ENCODE measurements at places on chromosomes 3 and 15. TPM values are rescaled to one million over a fixed set of nuclear protein-coding genes. Genes with fewer than 3 reads are reported as not detected.

GRCh38 chr15:80328496-80328895, 75.7 kb upstream of the ARNT2 start:
- no peak for DNase-seq

SERINC4 gene
- total RNA-seq = 0.38 TPM

RAB11A gene
- total RNA-seq = 229 TPM

DNA sequence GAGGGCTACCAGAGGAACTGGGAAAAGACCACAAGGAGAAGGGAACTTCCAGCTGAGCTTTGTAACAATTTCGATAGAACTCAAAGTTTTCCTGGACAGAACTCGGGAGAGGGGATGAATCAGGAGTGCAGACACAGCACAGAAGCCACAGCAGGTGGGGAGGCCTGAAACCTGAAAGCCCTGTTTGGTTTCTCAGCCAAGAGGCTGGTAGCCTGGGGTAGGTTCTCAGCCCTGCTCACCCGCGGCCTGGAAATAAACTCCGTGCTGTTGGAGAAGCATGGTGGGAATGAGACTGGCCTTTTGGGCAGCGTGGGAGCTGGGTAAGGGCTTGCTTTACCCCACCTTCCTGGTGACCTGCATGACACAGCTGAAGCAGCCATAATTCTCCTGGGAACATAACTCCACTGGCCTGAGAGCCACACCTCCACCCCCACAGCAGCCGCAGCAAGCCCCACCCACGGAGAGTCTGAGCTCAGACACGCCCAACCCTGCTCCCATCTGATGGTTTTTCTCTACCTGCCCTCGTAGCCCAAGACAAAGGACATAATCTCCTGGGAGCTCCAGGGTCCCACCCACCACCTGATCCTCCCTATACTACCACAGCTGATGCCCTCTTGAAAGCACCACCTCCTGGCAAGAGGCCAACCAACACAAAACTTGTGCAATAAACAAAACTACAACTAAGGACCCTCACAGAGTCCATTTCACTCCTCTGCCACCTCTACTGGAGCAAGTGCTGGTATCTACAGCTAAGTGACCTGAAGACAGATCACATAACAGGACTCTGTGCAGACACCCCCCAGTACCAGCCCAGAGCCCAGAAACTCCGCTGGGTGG, 52.5 kb upstream of the CHRM5 start:
- DNase-seq = no peak

ITIH1 gene
- total RNA-seq = not detected

DNA sequence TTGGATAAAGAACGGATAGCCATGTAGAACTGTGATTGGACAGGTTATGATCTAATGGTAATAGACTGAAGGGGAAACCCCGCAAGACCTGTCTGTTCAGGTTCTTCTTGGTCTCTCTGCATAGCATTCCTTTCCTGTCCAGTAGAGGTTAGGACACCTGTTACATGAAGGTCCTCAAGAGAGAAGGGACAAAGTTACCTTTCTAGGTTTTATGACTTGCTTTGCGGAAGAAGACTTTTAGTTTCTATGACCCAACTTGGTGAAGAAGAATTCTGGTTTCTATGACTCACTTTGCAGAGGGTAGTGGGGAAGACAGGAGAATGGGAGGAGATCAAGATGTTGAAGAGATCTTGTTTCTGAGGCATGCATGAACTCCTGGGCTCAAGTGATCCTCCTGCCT, 97.9 kb upstream of the C3orf80 start:
- DNase-seq = no peak

FBXO40 gene
- under 0.01 TPM for total RNA-seq

DAPK2 gene
- 0.41 TPM for total RNA-seq

DNA sequence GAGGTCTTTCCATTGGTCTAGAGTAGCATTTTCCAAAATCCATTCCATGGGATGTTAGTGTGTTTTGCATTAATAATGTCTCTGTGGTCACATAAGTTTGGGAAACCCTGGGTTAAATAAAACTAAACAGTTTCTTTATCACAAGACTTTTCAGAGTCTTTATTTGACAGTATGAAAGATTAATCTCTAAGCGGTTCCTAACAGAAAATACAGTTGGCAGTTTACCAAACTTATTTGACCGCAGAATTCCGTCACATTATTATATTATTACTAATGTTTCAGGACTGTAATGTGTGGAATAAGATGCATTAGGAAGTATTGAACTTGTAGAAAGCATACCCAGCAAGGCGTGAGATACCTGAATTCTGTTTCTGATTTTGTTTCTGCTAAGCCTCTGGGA, 71.5 kb upstream of the ADAMTSL3 start:
- no peak for DNase-seq

DNA sequence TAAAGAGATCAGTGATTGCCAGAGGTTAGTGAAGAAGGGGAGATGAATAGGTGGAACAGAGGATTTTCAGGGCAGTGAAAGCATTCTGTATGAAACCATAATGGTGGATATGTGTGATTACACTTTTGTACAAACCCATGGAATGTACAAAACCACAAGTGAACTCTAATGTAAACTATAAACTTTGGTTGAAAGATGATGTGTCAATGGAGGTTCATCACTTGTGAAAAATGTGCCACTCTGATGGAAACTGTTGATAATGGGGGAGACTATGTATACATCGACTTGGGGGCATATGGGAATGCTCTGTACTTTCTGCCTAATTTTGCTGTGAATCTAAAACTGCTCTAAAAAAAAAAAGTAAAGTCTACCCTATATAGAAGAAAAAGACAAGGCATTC, 68.7 kb upstream of the ARHGEF3 start:
- no peak for DNase-seq

GRCh38 chr3:50648313-50648712, 26.4 kb upstream of the DOCK3 start:
- DNase-seq = peak; percentile 76

BCHE gene
- total RNA-seq = 2.9 TPM

DNA sequence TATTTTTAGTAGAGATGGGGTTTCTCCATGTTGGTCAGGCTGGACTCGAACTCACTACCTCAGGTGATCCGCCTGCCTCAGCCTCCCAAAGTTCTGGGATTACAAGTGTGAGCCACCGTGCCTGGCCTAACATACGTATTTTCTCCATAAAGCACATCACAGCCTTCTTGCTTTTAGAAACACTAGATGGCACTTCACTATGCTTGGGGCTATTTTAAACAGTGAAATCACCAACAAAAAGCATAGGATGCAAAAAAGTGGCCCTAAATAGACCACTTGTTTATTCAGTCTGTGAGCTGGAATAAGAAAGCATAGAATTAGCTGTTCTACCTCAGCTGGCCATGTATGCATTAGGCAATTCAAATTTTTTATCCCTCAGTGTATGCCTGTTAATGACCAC, 46.0 kb downstream of the PRICKLE2 start:
- DNase-seq = no peak

RAB6B gene
- total RNA-seq = 1.2 TPM

DNA sequence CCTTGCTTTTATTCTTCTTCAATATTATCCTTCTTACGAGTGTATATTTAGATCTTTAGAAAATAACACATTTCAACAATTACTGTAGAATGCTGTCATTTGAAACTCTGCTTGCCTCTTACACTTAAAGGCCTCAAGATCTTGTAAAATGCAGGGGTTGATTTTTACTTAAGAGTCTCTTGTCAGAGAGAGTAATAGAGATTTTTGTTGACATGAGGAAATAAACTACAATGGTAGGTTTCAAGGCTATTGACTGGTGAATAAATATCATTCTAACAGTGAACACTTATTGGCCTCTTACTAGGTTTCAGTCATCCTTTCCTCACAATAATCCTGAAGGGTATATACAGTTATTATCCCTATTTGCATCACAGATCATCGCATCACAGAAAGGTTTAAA, 344.6 kb downstream of the GBE1 start:
- DNase-seq = no peak

- no peak for DNase-seq
Observed at GRCh38 chr3:143957453-143957852, 14.2 kb upstream of the DIPK2A start.

DNA sequence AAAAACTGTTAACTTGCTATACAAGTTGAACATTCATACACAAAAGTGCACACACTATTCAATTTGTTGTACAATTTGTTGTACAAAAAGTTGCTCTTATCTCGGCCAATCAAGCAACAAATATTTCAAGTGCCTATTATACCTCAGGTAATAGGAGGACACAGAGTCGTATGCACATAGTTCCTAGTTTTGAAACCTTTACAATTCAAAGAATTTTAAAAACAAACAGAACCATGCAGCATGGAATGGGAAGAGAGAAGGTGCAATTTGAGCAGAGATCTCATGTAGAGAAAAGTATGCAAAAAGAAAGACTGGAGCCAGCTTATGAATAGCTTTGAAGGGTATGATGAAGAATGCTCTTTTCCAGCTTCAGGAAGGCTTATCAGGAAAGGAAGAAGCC, 46.5 kb upstream of the ARPP19 start:
- DNase-seq = no peak

- DNase-seq = no peak
Observed at GRCh38 chr3:51961602-51962569, 5.4 kb downstream of the PCBP4 start.

IL17RC gene
- 15.3 TPM for total RNA-seq

GRCh38 chr15:74988007-74988800, 7.2 kb upstream of the SCAMP5 start:
- peak; percentile 38 for DNase-seq

GRCh38 chr3:30943206-30943605, 48.7 kb upstream of the GADL1 start:
- DNase-seq = no peak

ADAMTS7 gene
- 14.3 TPM for total RNA-seq

DNA sequence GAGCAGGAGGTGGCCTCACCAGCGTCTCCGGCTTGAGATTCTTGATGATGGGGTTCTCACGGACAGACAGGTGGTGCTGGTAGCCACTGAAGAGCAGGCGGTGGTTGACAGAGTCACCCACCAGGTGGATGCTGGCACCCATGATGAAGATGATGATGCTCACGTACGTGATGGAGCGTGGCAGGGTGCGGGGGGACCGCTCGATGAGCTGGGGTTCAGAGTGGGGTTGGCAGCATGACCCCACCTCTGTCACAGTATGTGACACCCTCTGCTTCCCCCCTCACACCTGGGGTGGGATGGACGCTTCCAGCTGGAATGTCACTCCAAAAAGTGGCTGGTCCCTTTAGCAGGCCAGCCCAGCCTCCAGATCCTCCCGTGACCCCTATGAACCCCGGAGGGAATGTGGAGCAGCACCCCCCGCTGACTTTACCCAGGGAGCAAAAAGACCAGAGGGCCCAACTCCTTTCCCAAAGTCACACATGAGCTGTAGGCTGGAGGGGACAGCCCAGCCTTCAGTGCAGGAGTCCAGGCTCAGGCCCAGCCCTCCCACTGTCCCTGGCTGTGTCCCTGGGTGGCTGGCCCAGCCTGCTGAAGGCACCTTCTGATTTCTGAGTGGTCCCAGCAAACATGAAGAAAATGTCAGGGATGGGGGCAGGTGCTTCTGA, 6.7 kb upstream of the CALML4 start:
- peak; percentile 46 for DNase-seq

- DNase-seq = no peak
Observed at GRCh38 chr3:82978368-82978767, 1216.9 kb upstream of the GBE1 start.

DNA sequence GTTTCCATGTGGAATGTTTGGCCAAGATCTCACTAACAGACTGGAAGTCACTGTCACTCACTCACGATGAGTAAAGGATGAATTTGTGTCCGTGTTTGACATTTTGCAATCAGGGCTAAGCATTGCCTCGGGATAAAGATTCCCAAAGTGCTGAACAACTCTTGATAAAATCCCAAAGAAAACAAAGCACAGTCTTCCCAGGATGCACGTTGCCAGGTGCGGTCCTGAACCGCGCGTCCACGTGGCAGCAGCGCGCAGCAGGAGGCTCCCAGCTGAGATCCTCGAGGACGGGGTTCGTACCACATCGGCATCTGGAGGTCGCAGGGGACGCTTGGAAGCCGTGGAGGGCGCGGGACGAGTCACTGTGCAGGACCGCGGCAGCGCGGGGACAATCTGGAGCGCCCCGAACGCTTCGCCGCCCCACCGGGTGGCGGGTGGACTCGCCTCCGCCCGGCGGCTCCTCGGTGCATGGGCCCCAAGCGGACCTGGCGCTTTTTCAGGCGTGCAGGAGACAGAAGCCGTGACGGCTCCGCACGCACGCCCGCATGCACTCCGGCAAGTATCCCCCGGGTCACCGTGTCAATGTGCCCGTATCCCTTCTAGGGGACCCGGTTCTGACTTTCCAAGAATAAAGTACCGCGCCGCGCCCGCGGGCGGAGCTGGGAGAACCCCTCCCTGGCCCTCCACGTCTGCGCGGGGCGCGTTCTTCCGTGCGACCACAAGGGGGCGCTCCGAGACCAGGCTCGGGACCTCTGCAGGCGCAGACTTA, 17.7 kb downstream of the CPN2 start:
- DNase-seq = peak; percentile 94

DNA sequence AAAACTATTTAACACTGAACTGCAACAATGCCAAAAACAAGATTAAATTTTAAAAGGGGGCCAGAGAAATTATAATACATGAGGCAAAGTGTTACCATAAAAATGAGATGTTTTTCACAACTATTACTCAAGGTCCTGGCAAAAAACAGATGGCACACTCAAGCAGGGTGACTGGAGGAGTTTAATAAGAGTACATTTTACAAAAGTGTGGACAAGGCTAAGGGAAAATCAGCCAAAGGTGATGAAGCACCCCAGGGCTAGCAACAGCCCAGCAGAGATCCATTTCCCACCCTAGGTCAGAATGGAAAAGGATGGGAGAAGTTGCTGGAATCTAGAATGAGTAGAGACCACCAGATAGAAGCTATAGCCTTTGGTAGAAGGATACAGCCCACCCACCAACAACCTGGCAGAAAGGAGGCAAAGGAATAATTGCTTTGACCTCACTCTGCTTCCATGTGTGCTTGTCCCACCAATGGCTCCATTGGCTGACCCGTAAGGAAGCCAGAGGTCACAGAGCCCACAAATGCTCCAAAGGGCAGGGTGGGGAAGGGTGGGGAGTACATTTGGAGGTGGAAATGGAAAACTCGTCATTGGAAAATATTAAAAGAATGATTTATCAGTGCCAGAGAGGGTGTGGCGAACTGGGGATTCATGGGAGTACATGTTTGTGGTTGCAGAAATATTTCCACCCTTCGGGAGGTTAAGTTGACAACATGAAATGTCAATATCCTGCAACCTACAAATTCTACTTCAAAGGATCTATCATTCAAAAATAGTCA, 161.0 kb upstream of the UBE2E2 start:
- DNase-seq = no peak
